ENCODE measurements at places on chromosomes 7 and 10.

DNA sequence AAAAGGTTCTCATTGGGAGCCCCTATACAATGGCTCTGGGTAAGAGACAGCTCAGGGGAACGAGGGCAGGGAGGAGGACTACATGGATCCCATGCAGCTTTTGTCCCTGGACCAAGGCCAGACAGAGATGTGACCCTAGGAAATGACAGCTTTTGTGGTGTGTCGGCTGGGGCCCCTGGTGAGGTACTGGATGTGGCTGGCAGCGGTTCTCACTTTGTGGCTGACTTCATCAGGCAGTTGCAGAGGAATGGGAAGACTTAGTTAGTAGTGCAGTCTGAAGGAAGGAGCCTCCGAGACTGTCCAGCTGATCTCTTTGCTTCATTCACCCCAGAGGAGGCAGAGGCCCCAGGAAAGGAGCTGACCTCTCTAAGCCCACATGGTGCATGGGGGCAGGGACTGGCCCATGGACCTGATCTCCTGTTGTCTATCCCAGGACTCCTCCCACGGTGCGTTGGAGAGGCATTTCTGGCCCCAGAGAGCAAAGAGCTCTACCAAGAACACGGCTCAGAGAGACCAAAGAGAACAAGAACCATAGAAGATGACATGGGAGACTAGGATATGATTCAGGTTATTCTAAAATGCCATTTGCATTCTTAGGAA, 202.9 kb downstream of the RPS24 start:
- DNase-seq: no peak

DNA sequence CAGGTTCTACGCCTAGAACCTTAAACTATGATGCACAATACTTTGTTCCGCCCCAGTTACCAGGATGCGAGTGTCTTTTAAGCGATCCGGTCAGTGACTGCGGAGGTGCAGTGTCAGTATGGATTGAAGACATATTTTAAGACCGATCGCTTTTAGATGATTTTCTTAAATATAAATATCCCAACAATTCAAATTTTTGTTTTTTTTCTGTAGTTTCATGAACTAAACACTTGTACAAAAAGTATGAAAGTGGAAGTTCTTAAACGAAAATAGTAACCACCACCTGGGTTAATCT, 835 bp downstream of the COMMD3 start:
- DNase-seq: no peak

DNA sequence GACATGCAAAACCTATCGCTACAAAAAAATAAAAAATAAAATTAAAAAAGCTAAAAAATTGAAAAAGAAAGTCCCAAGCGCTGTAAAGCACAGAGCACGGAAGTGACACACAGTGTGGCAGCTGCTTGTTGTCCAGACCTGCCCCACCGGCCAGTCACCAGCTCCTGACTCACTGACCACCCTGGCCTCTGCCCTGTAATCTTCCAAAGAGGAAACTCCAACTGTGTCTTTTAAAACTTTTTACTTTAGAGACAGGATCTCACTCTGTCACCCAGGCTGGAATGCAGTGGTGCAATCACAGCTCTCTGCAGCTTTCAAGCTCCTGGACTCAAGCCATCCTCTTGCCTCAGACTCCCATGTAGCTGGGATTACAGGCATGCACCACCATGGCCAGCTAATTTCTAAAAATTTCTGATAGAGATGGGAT, 23.6 kb downstream of the GNA12 start:
- no peak for DNase-seq

GRCh38 chr7:50697748-50698147, 84.9 kb downstream of the GRB10 start:
- DNase-seq: no peak
